Adrenal gland (tissue), 19 donors: ENCODE measurements at places on chromosomes 2 and 18. TPM values are rescaled to one million over a fixed set of nuclear protein-coding genes. Genes with fewer than 3 reads are reported as not detected.

The ATP6V1B1 gene
- not detected for total RNA-seq

The STARD6 gene
- not detected for total RNA-seq

The IL1F10 gene
- total RNA-seq, result not detected

The ZBTB7C gene
- 29.2 TPM for total RNA-seq

The TRMT61B gene
- 14.6 TPM for total RNA-seq

The TRPM8 gene
- total RNA-seq, result not detected

The ZSWIM2 gene
- not detected for total RNA-seq

The CPS1 gene
- total RNA-seq, result 0.61 TPM

The NAPG gene
- total RNA-seq, result 47.9 TPM

The CNGA3 gene
- total RNA-seq, result not detected

- no peaks in the 10 kb centered on the region for H3K36me3 ChIP-seq
- H3K4me1 ChIP-seq, result no peaks in the 10 kb centered on the region
- H3K27me3 ChIP-seq, result no peaks in the 10 kb centered on the region
- no peak overlapping the region for H3K4me3 ChIP-seq
These were observed 46.5 kb upstream of the NR4A2 start for GRCh38 chr2:156379071-156379470.

GRCh38 chr2:141806090-141806489 is 324.7 kb downstream of the LRP1B start:
- H3K4me3 ChIP-seq, result no peak overlapping the region
- no peaks in the 10 kb centered on the region for H3K27me3 ChIP-seq
- no peaks in the 10 kb centered on the region for H3K36me3 ChIP-seq
- H3K27ac ChIP-seq, result no peak overlapping the region
- DNase-seq, result no peak

GRCh38 chr2:19670303-19670702 is 231.5 kb downstream of the TTC32 start:
- H3K4me3 ChIP-seq, result no peak overlapping the region
- H3K27ac ChIP-seq, result no peak overlapping the region
- H3K36me3 ChIP-seq, result no peaks in the 10 kb centered on the region
- no peaks in the 10 kb centered on the region for H3K27me3 ChIP-seq
- DNase-seq, result no peak

- no peaks in the 10 kb centered on the region for H3K27me3 ChIP-seq
- no peaks in the 10 kb centered on the region for H3K4me1 ChIP-seq
- no peak for DNase-seq
- H3K36me3 ChIP-seq, result no peaks in the 10 kb centered on the region
- H3K4me3 ChIP-seq, result no peak overlapping the region
These were observed 197.5 kb downstream of the CDH20 start for GRCh38 chr18:61530681-61531080.

- peak within 1 kb of the TSS; percentile 99 for H3K27ac ChIP-seq
- peaks cover 56% of the 10 kb centered on the region for H3K4me1 ChIP-seq
- peak within 1 kb of the TSS; percentile 47 for H3K4me3 ChIP-seq
- DNase-seq, result peak; percentile 94
- H3K36me3 ChIP-seq, result peaks cover 32% of the 10 kb centered on the region
- H3K27me3 ChIP-seq, result no peaks in the 10 kb centered on the region
These were observed at the start of gene MAT2A for GRCh38 chr2:85538507-85539360. TSS of gene MAT2A (plus strand) at chr2:85539168. CDS start at chr2:85539288, 120 bp downstream.

GRCh38 chr2:210224941-210225672 is at the start of gene ACADL:
TSS of gene ACADL (minus strand) at chr2:210225447. CDS start at chr2:210225263, 184 bp downstream.
- no peaks in the 10 kb centered on the region for H3K36me3 ChIP-seq
- no peak within 1 kb of the TSS for H3K27ac ChIP-seq
- H3K27me3 ChIP-seq, result peaks cover 10% of the 10 kb centered on the region

GRCh38 chr18:7071600-7071999 is 46.0 kb downstream of the LAMA1 start:
- no peak for DNase-seq
- no peak overlapping the region for H3K4me3 ChIP-seq
- no peaks in the 10 kb centered on the region for H3K36me3 ChIP-seq
- H3K27ac ChIP-seq, result no peak overlapping the region

GRCh38 chr2:40477361-40477760 is 25.5 kb upstream of the SLC8A1 start:
- H3K4me1 ChIP-seq, result no peaks in the 10 kb centered on the region
- no peak for DNase-seq
- H3K36me3 ChIP-seq, result no peaks in the 10 kb centered on the region
- peak overlapping the region; percentile 61 for H3K27ac ChIP-seq

- H3K36me3 ChIP-seq, result no peaks in the 10 kb centered on the region
- DNase-seq, result no peak
- no peak overlapping the region for H3K4me3 ChIP-seq
- H3K27me3 ChIP-seq, result no peaks in the 10 kb centered on the region
These were observed 364.5 kb upstream of the CDH2 start for GRCh38 chr18:28541276-28541930.

- H3K36me3 ChIP-seq, result no peaks in the 10 kb centered on the region
- no peaks in the 10 kb centered on the region for H3K27me3 ChIP-seq
- no peak overlapping the region for H3K27ac ChIP-seq
- DNase-seq, result peak; percentile 37
- H3K4me1 ChIP-seq, result peaks cover 15% of the 10 kb centered on the region
These were observed 74.8 kb downstream of the NOL10 start for GRCh38 chr2:10614939-10615338.

GRCh38 chr2:157077753-157078350 is 179.7 kb upstream of the GALNT5 start:
- no peaks in the 10 kb centered on the region for H3K36me3 ChIP-seq
- H3K27ac ChIP-seq, result no peak overlapping the region
- H3K4me3 ChIP-seq, result no peak overlapping the region
- H3K4me1 ChIP-seq, result no peaks in the 10 kb centered on the region
- DNase-seq, result no peak
- no peaks in the 10 kb centered on the region for H3K27me3 ChIP-seq

DNA sequence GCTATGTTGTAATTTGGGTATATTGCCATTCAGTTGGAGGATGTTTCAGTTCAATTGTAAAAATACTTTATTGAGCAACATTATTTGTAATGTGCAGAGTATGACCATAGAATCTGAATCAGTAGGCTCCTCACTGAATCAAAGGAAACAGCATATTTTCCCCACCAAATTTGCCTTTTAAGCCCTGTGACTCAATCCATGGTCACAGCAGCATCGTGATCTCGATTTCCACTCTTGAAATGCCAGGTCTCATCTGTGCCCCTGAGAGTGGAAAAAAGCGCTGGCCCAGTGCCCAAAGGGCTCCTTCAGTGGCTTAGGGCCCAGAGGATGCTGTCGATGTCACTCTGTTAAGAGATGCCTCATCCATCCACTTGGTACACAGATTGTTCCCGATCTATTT is 57.5 kb downstream of the FHOD3 start:
- H3K27ac ChIP-seq, result no peak overlapping the region
- no peak overlapping the region for H3K4me3 ChIP-seq
- H3K27me3 ChIP-seq, result no peaks in the 10 kb centered on the region
- peak; percentile 76 for DNase-seq
- peaks cover 9% of the 10 kb centered on the region for H3K4me1 ChIP-seq

DNA sequence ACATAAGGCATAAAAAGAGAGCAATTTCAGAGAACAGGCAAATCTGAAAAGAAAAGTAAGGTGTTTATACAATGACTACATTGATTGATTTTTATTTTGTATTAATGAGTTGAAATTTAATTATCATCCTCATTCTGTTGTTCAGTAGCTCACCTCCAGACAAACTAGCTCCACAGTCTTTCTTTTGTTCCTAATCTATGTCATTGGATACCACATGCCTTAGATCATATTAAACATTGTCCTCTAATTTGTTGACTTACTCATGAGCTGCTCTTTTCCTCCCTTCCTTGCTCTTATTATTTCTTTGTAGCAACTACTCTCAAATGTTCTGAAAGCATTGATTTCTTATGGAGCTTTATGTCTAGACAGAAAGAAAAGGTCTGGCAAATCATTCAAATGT is 185.5 kb upstream of the ZSWIM2 start:
- H3K27me3 ChIP-seq, result no peaks in the 10 kb centered on the region
- DNase-seq, result no peak
- no peak overlapping the region for H3K27ac ChIP-seq
- no peaks in the 10 kb centered on the region for H3K36me3 ChIP-seq
- H3K4me3 ChIP-seq, result no peak overlapping the region

- peak; percentile 70 for DNase-seq
- no peaks in the 10 kb centered on the region for H3K27me3 ChIP-seq
- H3K4me1 ChIP-seq, result no peaks in the 10 kb centered on the region
- H3K27ac ChIP-seq, result no peak overlapping the region
- peak overlapping the region; percentile 56 for H3K4me3 ChIP-seq
These were observed 502 bp downstream of the EPAS1 start for GRCh38 chr2:46297546-46298271.

- no peak overlapping the region for H3K4me3 ChIP-seq
- no peak for DNase-seq
- no peaks in the 10 kb centered on the region for H3K27me3 ChIP-seq
- no peaks in the 10 kb centered on the region for H3K36me3 ChIP-seq
- no peak overlapping the region for H3K27ac ChIP-seq
These were observed 68.9 kb upstream of the STPG4 start for GRCh38 chr2:47223980-47224379.

DNA sequence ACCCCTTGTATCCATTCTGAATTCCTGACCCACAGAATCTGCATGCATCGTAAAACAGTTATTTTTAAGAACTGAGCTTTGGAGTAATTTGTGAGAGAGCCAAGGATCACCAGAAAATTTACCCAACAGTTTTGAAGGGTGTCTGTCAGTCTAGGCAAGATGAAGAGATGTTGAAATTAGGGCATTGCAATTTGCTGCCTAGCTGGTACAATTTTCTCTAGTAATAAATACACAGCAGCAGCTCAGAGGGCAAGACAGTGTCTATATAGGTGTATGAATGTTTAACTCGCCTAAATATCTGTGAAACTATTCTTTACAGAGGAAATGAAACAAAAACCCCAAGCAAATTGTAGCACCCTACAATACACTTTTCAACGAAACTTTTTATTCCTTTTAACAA is 377.8 kb upstream of the POU3F3 start:
- no peaks in the 10 kb centered on the region for H3K4me1 ChIP-seq
- no peak overlapping the region for H3K27ac ChIP-seq
- no peak overlapping the region for H3K4me3 ChIP-seq
- no peaks in the 10 kb centered on the region for H3K36me3 ChIP-seq

GRCh38 chr2:9114458-9114857 is 92.2 kb upstream of the ASAP2 start:
- H3K4me3 ChIP-seq, result no peak overlapping the region
- H3K27ac ChIP-seq, result no peak overlapping the region
- no peaks in the 10 kb centered on the region for H3K27me3 ChIP-seq
- no peaks in the 10 kb centered on the region for H3K4me1 ChIP-seq
- no peak for DNase-seq

DNA sequence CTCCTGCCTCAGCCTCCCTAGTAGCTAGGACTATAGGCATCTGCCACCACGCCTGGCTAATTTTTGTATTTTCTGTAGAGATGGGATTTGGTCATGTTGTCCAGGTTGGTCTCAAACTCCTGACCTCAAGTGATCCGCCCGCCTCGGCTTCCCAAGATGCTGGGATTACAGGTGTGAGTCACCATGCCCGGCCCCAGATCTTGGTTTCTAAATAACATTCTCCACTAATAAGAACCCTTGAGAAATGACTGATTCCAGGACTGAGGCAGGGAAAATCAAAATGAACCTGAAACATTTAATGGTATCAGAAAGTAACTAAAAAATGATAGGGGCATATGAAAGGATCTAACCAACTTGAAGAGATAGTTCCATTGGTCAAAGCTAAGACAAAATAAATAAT is 34.0 kb downstream of the BMPR2 start:
- H3K27me3 ChIP-seq, result no peaks in the 10 kb centered on the region
- no peak overlapping the region for H3K27ac ChIP-seq

DNA sequence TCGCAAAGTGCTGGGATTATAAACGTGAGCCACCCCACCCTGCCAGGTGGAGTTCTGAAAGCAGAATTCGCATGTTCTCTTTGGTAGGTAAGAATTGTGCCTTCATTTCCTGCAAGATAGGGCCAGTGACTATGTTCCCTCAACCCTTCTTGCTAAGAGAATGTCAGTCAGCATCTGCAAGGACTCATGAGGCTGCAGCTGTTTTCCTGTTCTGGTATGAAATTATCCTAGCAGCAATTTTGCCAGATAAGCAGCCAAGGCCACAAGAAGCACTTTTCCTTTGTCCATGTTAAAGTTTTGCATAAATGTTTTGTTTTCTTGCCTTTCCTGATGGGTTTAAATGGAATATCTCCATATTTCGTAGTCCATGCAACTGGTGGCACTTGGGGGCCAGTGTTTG is 6.8 kb upstream of the ARHGAP28 start:
- H3K4me3 ChIP-seq, result no peak overlapping the region
- H3K27ac ChIP-seq, result no peak overlapping the region
- no peaks in the 10 kb centered on the region for H3K27me3 ChIP-seq
- no peaks in the 10 kb centered on the region for H3K36me3 ChIP-seq
- H3K4me1 ChIP-seq, result no peaks in the 10 kb centered on the region

- no peaks in the 10 kb centered on the region for H3K27me3 ChIP-seq
- no peaks in the 10 kb centered on the region for H3K4me1 ChIP-seq
- H3K4me3 ChIP-seq, result no peak overlapping the region
- H3K36me3 ChIP-seq, result no peaks in the 10 kb centered on the region
- DNase-seq, result no peak
These were observed 12.4 kb upstream of the INO80C start for GRCh38 chr18:35510076-35510651.
